ENCODE measurements at places on chromosomes 12 and 14. TPM values are rescaled to one million over a fixed set of nuclear protein-coding genes. Genes with fewer than 3 reads are reported as not detected.

DNA sequence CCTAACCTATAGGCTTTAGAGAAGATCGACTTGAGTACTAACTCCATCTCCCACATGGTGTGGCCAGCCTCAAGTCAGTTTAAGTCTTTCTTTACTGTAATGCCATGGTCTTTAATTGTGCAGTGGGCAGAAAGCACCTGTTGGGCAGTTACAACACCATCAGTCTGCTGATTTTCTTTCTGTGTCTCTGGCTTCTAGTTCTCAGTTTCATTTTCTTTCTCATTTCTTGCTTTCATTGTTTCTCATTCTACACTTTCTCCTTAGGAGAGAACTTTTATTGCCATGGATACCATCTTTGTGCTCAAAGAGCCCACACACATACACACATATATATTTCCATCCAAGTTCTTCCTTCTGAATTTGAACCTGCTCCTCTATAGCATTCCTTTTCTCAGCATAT lies 96.1 kb upstream of the SLC16A7 start:
- ATAC-seq: no peak

DNA sequence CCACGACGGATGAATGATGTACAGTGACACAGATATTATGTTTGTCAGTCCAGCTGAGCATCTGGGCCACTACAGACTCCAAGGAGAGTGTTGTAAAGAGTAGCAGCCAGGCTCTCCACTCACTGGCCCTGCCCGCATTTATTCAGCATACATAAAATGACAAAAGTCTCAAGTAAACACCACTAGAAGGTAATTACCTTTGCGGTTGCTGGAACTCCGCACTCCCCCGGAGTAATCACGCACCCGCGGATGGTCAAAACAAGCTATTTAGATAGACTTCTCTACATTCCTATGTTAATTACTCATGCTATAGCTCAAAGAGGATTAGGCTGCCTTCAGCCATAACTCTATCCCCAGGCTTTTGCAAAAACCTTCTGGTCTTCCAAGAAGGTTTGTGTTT lies 18.8 kb upstream of the STRAP start:
- ATAC-seq: no peak

- ATAC-seq: no peak
Observed at GRCh38 chr12:40312982-40313576, 88.3 kb downstream of the LRRK2 start.

DNA sequence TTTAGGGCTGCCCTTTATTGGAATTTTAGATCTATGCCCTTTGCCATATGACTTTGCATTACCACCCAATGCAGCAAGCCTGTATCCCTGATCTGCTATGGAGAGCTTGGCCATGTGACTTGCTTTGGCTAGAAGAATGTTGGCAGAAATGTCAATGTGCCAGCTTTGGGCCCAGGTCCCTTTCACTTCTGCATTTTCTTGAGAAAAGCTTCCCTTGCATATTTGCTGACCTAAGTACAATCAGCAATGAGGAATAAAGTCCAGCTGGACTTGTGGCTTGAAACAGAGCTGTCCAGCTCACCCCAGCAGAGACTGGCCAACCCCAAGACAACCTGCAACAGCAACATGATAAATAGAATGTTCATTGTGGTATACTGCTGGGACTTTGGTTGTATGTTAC lies 135.9 kb downstream of the PAH start:
- no peak for ATAC-seq

Gene RNASE12
- not detected for total RNA-seq

- ATAC-seq: no peak
Observed at GRCh38 chr12:88360343-88360742, 218.2 kb downstream of the TMTC3 start.

Gene ERP29
- total RNA-seq: 152 TPM

All from motor neuron (in vitro differentiated cells).